ENCODE measurements at places on chromosomes 2 and 18.

GRCh38 chr2:178114462-178114861, 2.2 kb downstream of the RBM45 start:
- no peak for DNase-seq

DNA sequence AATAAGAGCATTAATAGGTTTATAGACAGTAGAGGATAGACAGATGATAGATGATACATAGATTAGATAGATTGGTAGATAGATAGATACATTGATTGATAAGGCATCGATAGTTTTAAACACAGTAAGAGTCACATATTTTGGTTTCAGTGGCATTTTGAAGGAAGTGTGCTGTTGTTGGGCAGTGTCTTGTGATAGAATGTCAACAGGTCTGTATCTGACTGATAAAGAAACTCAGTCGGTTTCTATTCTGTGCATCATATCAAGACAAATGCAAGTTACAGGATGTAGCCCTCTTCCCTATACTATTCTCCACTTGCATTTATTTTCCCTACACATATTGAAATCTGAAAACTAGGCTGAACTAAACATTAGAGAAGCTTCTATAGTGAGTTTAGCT, 1229.0 kb upstream of the ZEB2 start:
- no peak for DNase-seq

DNA sequence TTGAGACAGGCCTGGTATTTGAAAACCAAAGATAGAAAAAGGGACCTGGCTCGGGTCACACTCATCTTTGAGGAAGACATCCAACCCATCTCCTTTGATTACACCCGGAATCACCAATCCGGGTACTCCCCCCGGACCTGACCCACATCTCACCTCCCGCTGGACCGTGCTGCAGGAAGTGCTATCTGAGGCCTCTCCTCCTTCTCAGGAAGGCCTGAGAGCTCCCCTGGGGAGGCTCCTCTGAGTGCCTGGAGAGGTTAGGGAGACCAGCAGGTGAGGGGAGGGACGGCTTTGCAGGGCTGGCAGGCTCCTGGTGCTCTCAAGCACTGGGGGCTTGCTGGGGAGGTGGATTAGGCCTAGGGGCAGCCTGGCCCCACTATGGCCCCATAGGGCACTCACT, 170.9 kb downstream of the ACKR3 start:
- DNase-seq, result no peak

- DNase-seq, result no peak
Measured at GRCh38 chr2:197261808-197262226, 48.8 kb downstream of the ANKRD44 start.

DNA sequence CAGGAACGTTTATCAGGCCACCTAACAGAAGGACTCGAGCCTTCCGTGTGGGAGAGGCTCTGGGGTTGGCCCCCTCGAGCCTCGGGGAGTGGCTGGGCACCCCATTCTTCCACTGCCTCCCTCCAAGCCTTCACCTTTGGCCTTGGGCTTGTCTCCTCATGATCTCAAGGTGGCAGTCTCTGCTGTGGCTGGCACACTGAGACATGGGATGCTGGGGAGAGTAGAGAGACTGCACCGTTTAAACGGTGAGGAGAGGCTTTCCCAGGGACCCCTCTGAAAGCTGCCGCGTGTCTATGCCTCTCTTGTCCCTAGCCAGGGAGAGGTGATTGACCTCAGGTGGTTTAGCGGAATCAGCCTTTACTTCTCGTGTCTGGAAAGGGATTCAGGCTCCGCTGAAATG, 71.0 kb downstream of the DCDC2C start:
- DNase-seq, result no peak

- no peak for DNase-seq
Measured at GRCh38 chr2:191917967-191918651, 71.2 kb upstream of the CAVIN2 start.

- no peak for DNase-seq
Measured at GRCh38 chr18:46338766-46339165, 234.6 kb downstream of the HAUS1 start.

DNA sequence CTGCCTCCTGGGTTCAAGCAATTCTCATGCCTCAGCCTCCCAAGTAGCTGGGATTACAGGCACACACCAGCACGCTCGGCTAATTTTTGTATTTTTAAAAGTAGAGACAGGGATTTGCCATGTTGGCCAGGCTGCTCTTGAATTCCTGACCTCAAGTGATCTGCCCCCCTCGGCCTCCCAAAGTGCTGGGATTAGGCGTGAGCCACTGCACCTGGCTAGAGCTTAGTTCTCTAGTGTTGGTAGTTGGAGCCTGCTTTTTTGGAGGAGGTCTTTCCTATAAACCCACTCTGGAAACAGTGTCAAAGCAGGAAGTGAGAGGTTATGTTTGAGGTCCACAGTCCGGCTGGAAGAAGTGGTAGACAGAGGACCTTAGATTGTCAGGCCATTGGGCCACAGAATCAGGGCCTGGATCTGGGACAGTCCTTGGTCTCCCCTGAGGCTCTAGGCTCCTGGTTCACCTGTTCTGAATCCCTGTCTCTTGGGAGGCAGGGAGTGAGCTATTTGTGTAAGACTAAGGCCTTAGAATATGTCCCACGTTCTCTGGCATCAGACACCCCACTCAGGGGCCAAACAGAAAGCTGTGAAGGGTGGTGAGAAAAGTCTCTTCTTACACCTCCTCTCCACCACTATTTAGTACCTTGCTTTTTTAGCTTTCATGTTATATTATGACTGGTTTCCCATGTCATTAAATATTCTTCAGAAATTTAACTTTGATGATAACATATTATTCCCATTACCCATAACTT, 34.5 kb downstream of the PCBP1 start:
- DNase-seq, result no peak

GRCh38 chr2:105439141-105439540, 40.3 kb upstream of the FHL2 start:
- no peak for DNase-seq

DNA sequence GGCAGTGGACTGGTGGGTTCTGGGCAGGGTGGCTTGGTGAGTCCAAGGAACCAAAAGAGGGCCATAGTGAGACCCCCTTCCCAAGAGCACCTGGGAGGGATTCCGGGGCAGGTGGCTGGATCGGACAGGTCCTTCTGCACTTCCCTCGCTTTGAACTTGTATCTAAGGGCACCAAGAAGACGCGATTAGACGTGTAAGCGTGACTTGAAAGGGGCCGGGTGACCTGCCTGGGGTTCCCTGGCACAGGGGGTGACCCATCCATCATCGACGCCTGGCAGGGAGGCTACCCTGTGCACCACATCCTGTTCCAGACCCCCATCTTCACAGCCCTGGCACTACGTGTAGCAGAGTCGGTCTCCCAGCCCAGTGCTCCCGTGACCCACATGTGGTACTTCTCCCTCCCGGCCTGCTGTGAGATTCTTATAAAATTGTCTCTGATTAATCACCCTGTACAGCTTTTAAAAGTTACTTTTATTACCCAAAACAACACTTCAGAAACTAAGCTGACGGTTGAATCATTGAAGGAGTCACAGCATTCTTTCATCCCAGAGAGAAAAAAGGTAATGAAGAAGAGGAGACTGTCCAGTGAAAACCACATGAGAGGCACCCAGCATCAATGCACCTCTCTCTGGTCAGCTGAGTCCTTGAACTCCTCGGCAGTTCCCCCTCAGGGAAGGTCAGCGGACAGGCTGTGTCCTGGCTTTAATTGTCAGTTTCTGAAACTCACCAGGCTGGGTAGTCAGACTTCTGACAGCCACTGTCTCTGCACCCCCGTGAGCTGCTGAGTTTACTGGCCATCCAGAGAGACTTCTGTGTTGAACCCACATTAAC, 13.0 kb downstream of the SH3BP4 start:
- no peak for DNase-seq

GRCh38 chr2:226514895-226515294, 284.7 kb downstream of the IRS1 start:
- no peak for DNase-seq

DNA sequence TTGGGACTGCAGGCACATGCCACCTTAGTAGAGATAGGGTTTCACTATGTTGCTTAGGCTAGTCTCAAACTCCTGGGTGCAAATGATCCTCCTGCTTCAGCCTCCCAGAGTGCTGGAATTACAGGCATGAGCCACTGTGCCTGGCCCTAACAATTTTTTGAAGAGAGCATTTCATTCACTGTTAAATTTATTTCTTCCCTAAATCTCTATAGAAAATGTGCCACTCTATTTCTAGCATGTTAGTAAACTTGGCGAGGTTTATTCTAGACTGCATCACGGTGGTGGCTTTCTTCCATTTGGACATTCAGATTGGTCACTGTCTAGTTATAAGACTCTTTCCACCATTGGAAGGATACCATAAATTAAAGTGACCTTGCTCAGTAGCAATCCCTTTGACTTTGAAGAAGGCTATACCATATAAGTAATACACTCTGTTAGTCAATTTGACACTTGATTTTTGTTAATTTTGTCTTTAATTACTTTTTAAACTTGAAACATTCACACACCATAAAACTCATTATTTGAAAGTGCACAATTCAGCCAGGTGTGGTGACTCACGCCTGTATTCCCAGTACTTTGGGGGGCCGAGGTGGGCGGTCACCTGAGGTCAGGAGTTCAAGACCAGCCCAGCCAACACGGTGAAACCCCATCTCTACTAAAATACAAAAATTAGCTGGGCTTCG, 16.2 kb downstream of the DDX1 start:
- DNase-seq, result no peak

DNA sequence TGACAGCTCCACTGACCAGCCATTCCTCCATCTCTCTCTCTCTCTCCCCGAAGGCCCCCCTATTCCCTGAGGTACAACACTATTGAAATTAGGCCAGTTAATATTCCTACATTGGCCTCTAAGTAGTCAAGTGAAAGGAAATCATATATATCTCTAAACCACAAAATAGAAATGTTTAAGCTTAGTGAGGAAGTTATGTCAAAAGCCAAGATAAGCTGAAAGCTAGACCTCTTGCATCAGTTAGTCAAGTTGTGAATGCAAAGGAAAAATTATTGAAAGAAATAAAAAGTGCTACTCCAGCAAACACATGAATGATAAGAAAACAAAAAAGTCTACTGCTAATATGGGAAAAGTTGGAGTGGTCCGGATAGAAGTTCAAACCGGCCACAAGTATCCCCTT, 301.3 kb upstream of the RBMS1 start:
- DNase-seq, result no peak

- DNase-seq, result no peak
Measured at GRCh38 chr18:27921904-27922751, 254.8 kb downstream of the CDH2 start.

DNA sequence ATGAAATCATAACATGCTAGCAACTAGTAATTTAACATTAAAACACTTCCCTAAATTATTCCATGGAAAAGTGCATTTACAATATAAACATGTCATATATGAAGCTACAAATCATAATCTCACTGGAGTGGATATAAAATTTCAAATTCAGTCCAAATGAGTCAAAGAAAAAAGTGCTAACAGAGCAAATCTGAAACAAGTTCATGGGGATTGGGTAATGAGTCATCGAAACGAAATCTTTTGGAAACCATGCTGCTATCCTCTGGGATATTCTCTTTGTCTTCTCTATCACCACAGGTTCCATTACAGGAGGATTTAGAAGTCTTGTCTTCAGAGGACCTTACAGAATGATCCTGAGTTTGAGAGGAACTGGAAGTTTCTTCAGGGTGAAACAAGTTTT, 34.1 kb downstream of the STK17B start:
- no peak for DNase-seq

DNA sequence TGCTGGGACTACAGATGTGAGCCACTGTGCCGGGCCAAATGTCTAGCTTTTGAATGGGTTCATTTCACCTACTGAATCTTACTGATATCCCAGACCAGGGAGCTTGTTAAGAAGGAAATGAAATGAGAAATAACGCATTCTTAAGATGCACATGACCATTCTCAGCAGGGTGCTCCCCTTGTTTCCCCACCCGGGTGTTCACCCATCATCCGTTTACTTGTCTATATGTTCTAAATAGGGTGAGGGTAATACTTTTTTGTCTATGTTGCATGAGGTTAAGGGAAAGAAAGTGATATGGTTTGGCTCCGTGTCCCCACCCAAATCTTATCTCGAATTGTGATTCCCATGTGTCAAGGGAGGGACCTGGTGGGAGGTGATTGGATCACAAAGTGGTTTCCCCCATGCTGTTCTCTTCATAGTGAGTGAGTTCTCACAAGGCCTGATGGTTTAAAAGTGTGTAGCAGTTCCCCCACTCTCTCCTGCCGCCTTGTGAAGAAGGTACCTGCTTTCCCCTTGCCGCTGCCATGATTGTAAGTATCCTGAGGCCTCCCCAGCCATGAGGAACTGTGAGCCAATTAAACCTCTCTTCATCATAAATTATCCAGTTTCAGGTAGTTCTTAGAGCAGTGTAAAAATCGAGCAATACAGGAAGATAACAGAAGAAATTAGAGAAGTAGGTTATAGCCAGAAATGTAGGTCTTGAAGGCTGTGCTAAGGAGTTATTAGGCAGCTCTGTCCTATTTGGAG, 129.1 kb downstream of the DDX1 start:
- DNase-seq, result no peak

GRCh38 chr18:79422022-79422782, 26.5 kb downstream of the NFATC1 start:
- DNase-seq, result no peak

- DNase-seq, result no peak
Measured at GRCh38 chr18:37667836-37668235, 102.2 kb upstream of the CELF4 start.

DNA sequence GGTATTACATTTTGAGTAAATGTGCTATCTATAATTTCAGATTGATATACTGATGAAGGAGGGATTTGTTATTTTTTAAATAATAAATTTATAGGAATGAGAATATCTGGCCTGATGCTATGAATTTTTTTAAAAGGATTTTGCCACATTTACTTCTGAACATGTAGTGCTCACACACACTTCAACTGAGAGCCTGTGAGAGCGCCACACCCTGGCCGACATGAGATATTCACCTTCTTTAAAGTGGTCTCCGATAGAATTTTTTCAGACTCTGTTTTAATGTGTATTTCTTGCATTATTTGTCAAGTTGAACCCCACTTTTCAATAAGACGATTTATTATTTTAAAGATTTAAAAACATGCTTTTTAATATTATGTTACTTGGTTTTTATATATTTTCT, 813.3 kb downstream of the DCC start:
- DNase-seq, result no peak

GRCh38 chr2:97348265-97348664, 235.3 kb downstream of the ANKRD36 start:
- DNase-seq, result no peak

DNA sequence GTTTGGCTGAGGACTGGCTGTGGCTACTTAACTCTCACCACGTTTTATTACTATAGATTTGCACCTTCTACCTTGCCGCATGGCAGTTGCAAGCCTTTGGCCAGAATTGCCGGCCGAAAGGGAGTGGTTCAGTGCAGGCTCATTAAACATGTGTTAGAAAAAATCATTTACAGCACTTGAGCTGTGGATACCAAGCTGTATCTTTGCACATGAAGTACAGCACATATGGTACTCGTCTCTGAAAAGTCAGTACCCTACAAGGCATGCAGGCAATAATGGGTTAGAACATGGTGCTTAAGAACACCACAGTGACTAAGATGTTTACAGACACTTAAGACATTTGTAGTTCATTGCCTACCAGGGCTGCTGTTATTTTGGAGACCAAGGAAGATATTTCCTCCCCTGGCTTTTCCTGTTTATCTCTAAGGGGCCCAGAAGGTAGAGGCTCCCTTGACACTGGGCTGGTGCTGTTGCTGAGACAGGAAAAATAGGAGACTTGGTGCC, 103.1 kb downstream of the ZNF532 start:
- no peak for DNase-seq
